Naive thymus-derived CD4-positive, alpha-beta T cell (primary cell): ENCODE measurements at places on chromosomes 2 and 18.

GRCh38 chr18:77700051-77700450 is 450.4 kb downstream of the GALR1 start:
- H3K4me3 ChIP-seq: no peak overlapping the region
- no peaks in the 10 kb centered on the region for H3K4me1 ChIP-seq
- no peak overlapping the region for H3K27ac ChIP-seq
- DNase-seq: no peak

DNA sequence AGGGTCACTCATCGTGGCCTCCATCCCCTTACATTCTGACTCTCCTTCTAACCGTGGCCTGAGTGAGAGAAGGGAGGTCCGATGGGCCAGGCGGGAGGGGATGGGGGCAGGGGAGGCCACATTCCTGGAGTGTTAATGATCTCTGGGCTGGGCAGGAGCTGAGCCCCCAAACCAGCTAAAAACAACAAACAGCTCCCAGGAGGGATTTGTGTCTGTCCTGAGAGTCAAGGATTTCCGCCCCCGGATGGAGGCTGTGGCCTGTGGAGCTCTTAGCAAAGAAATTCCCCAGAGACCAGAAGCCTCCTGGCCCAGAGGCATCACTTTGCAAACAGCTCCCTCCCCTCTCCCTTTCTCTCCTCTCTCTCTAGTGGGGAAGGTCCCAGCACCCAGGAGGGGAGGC is 23.5 kb downstream of the EMX1 start:
- H3K27me3 ChIP-seq: no peaks in the 10 kb centered on the region
- H3K4me3 ChIP-seq: no peak overlapping the region
- no peak for DNase-seq
- H3K4me1 ChIP-seq: no peaks in the 10 kb centered on the region
- no peak overlapping the region for H3K27ac ChIP-seq

- H3K27me3 ChIP-seq: no peaks in the 10 kb centered on the region
- no peak overlapping the region for H3K4me3 ChIP-seq
- no peak for DNase-seq
Measured at GRCh38 chr2:120571015-120571728, 164.5 kb upstream of the GLI2 start.

DNA sequence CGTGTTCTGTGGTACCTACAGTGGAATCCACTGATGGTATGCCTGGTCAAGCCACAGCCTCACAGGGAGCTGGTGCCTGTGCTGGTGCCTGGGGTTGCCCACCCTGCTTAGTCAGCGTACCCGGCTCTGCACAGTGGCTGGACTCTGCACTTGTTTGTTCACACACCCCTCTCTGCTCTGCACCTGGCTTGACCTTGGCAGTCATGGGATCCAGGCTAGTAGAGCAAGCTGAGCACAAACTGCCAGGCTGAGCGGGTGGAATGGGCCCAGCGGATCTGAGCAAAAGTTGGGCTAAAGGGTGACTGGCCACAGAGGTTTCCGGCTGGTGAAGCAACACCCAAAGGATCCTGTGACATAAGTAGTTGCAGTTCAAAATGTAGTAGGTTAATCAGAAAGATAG is 163.5 kb downstream of the CDH19 start:
- no peak for DNase-seq
- H3K27me3 ChIP-seq: no peaks in the 10 kb centered on the region
- no peaks in the 10 kb centered on the region for H3K4me1 ChIP-seq
- H3K4me3 ChIP-seq: no peak overlapping the region
- no peak overlapping the region for H3K27ac ChIP-seq

GRCh38 chr2:25539136-25539535 is 134.2 kb downstream of the DTNB start:
- no peaks in the 10 kb centered on the region for H3K36me3 ChIP-seq
- no peak overlapping the region for H3K27ac ChIP-seq
- no peaks in the 10 kb centered on the region for H3K27me3 ChIP-seq
- H3K4me1 ChIP-seq: no peaks in the 10 kb centered on the region
- DNase-seq: no peak

DNA sequence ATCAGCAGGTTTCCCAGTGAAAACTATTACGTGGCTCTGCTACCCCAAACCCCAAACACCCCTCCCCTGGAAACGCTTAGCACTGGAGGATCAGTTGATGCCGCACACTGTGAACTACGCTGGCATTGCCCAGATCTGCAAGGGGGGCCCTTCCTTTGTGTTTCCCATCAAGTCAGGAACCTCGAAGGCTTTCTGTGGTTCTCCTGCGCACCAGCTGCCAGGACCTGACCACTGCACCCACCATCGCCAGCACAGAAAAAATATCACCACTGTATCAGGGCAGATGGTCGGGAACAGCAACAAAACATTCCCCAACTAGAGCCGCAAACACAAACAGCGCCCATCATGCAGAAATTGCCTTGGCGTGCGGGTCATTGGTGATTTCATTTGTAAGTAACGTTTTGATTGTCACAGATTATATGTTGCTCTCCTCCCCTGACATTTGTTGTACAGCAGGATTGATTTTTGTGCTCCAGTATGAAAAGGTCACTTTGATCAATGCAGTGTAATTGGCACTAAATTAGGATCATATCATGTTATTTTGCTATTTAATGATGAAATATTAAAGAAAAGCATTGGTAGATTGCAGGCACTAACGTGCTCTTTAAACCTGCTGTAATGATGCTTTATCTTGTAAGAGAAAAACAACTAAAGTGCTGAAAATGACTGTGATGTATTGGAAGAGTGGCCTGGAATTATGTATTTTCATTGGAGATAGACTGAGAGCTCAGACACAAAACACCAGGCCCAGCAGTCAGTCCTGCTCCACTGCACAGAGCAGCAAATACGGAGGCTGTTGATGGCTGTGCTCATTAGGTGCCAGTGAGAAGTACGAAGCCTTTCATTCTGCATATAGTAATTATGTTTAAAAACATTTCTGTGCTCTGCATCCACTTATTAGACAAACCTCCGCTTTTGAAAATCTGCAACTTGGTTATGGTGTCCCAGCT is 833.2 kb upstream of the SALL3 start:
- no peaks in the 10 kb centered on the region for H3K27me3 ChIP-seq
- H3K36me3 ChIP-seq: no peaks in the 10 kb centered on the region
- H3K4me3 ChIP-seq: no peak overlapping the region
- H3K27ac ChIP-seq: no peak overlapping the region

- H3K4me3 ChIP-seq: no peak overlapping the region
- no peaks in the 10 kb centered on the region for H3K4me1 ChIP-seq
- H3K27ac ChIP-seq: no peak overlapping the region
- no peak for DNase-seq
- no peaks in the 10 kb centered on the region for H3K27me3 ChIP-seq
Measured at GRCh38 chr2:172845028-172845630, 109.5 kb downstream of the RAPGEF4 start.

- H3K27ac ChIP-seq: no peak overlapping the region
- no peak overlapping the region for H3K4me3 ChIP-seq
- DNase-seq: no peak
- H3K4me1 ChIP-seq: no peaks in the 10 kb centered on the region
- peaks cover 7% of the 10 kb centered on the region for H3K36me3 ChIP-seq
Measured at GRCh38 chr2:43887176-43887575, 48.4 kb downstream of the ABCG8 start.

GRCh38 chr2:200993097-200993496 is 29.6 kb upstream of the ORC2 start:
- no peaks in the 10 kb centered on the region for H3K4me1 ChIP-seq
- no peaks in the 10 kb centered on the region for H3K27me3 ChIP-seq
- peaks cover 6% of the 10 kb centered on the region for H3K36me3 ChIP-seq
- H3K4me3 ChIP-seq: no peak overlapping the region

DNA sequence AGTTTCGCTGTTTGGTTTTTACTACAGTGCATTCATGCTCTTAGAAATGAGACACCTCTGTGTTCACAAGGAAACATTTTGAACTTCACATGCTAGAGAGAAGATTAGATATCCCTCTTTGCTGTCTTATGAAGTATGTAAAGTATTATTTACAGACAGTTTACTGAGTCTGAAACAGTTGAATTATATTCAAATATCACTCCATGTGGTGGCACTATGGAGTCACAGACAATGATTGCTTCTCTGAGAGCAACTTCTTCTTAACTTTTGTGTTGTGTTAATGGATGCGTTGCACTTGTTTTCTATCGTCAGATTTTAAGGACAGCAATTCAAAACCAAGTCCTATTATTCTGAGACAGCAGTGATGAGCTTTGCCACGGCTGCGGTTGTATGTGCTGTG is 823.6 kb downstream of the GALR1 start:
- H3K36me3 ChIP-seq: no peaks in the 10 kb centered on the region

DNA sequence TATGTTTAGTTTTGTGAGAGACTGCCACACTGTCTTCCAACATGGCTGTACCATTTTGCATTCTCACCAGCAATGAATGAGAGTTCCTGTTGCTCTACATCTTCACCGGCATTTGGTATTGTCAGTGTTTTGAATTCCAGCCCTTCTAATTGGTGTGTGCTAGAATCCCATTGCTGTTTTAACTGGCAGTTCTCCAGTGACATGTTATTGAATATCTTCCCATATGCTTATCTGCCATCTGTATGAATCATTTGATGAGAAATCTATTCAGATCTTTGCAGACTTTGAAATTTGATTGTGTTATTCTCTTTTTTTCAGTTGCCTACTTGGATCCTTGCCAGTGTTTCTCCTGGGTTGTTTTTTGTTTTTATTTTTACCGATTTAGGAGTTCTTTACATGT is 99.0 kb downstream of the SNTG2 start:
- no peaks in the 10 kb centered on the region for H3K27me3 ChIP-seq
- no peaks in the 10 kb centered on the region for H3K4me1 ChIP-seq
- H3K4me3 ChIP-seq: no peak overlapping the region
- no peaks in the 10 kb centered on the region for H3K36me3 ChIP-seq
- H3K27ac ChIP-seq: no peak overlapping the region
- DNase-seq: no peak

DNA sequence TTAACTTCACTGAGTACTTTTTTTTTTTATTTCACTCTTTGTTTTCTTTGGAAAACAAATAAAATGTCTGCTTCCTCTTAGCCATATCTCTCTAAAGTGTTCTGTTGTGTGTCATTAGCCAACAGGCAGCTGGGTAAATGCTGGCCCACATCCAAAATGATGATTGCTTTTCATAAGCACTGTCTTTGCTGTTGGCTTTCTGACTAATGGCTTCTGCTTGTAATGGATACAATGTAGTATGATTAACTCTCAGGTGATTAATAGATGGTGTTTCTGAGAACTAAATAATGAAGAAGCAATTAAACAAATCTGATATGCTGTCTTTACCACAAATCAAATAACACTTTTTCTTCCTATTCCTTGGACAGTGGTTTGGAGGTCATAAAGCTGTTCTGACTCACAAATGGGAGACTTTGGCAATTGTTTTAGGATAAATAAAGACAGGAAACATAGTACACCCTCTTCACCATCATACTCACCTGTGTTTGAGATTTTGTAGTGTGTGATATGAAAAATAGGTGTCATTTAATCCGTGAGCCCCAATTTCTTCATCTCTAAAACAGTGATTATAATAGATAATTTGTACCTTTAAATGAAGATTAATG is 888.4 kb downstream of the TSN start:
- H3K4me1 ChIP-seq: no peaks in the 10 kb centered on the region
- no peaks in the 10 kb centered on the region for H3K36me3 ChIP-seq
- H3K27me3 ChIP-seq: no peaks in the 10 kb centered on the region
- DNase-seq: no peak
- H3K4me3 ChIP-seq: no peak overlapping the region
- H3K27ac ChIP-seq: no peak overlapping the region

- H3K4me1 ChIP-seq: peaks cover 15% of the 10 kb centered on the region
- H3K4me3 ChIP-seq: no peak overlapping the region
- no peaks in the 10 kb centered on the region for H3K36me3 ChIP-seq
- H3K27ac ChIP-seq: no peak overlapping the region
- DNase-seq: no peak
Measured at GRCh38 chr2:43027097-43027873, 199.1 kb downstream of the ZFP36L2 start.
